Skin of body (tissue), 3 donors: ENCODE measurements at places on chromosomes 12 and 14. TPM values are rescaled to one million over a fixed set of nuclear protein-coding genes. Genes with fewer than 3 reads are reported as not detected.

- no peak for DNase-seq
Observed at GRCh38 chr12:53866727-53867126, 71.9 kb upstream of the HOXC13 start.

GRCh38 chr14:24426150-24426911 is 3.1 kb downstream of the CBLN3 start:
- DNase-seq = no peak

- no peak for DNase-seq
Observed at GRCh38 chr14:101506926-101507835, 54.1 kb upstream of the DIO3 start.

DNA sequence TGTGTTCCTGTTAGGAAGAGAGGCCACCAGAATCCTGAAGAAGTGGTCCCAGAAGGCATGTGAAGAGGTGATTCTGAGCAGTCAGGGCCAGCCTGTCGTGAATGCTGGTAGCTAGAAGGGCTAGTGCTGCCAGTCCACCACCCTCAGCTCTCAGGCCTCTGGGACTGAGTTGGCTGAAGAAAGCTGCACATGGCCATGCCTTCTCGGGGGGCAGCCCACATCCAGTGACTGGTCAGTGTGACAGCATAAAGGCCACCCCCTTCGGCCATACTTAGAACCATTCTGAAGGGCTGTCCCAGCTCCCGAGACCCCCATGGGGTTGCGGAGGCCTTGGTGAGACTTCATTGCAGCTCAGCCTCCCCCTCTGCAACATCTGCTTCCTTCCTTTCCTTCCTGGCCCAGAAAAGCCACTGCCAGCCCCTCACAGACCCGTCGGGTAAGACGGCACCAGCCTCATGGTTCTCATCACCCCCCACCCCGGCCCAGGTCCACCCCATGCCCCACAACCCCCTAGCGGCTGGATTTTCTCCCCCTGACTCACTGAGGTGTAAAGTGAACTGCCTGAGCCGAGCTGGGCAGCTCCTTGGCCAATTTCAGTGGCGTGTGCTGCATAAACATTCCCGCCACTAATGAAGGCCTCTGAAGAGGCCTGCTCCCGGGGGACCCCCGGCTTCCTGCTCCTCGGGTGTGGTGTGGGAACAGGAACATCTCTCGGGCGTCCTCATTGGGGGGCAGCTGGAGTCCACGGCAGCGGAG is 49.5 kb upstream of the DIO3 start:
- no peak for DNase-seq

DNA sequence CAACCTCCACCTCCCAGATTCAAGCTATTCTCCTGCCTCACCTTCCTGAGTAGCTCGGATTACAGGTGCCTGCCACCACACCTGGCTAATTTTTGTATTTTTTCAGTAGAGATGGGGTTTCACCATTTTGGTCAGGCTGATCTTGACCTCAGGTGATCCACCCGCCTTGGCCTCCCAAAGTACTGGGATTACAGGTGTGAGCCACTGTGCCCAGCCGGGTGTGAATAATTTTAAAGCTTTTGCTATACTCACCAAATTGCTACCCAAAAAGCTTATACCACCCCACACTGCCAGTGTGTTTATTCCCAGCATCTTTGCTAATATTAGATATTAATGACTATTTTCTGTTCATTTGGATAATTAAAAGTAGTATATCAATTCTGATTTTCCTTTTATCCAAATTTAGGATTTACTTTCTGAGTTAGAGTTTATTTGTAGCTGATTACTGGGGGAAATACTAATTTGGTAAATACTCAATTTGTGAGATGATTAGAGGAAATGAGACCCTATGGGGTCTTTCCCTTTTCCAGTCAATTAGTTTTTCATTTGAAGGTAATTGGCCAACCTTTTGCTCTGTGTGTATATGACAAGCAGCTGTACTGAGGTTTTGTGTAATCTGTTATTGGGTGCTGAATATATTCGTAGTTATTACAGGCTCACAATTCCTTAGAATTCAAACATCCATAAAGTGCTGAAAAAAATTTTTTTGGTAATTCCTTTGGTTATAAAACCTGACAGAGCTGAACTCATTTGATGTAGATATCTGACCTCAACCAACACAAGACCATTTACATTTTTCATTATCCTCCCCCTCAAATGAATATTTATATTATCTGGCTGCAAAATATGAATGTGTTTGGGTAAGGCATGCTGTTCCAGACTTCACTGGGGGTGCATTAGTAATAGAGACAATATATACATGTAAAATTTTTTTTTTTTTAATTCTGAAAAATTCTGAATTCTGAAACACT is 73.6 kb downstream of the ANO6 start:
- no peak for DNase-seq

- DNase-seq = no peak
Observed at GRCh38 chr12:45049912-45050750, 768 bp downstream of the DBX2 start.

DNA sequence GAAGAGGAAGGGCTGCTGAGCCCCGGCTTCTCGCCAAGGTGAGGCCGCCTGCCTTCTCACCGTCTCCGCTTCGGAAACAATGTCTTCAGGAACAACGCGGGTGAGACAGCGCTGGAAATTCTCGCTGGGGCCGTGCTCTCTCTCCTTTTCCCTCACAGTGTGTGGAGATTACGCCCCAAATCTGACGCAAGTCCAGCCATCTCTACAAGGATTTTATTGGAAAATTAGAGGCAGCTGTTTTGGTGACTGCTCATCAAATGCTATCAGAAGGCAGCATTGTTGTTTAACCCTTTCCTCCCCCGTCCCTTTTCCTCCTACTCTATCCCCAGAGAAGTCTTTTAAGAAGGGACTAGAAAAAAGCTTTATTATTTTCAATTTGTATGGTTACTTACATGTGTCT is 53.5 kb downstream of the PIWIL1 start:
- DNase-seq = no peak

DNA sequence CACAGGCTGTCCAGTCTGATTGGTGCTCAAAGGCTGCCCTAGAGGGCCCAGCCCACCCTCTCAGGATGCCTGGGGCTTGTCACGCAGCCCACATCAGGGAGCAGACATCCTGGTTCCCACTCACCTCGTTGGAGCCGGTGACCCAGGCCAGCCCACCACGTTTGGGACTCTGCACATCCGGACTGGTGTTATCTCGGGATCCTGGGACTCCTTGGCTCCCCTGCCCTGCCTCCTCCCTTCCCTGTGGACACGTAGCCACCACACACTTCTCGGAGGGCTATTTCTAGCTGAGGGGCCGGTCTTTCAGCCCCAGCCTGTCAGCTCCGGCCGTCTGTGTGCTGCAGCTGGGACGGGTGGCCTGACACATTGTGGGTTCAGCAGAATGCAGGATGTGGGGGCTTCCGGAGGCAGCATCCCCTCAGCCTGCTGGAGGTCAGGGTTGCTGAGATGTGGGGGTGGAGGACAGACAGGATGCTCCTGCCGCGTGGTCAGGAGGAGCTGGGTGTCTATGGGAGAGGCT is 12.8 kb upstream of the FGF23 start:
- no peak for DNase-seq

GRCh38 chr12:71415336-71416231 is 24.0 kb upstream of the LGR5 start:
- no peak for DNase-seq

DNA sequence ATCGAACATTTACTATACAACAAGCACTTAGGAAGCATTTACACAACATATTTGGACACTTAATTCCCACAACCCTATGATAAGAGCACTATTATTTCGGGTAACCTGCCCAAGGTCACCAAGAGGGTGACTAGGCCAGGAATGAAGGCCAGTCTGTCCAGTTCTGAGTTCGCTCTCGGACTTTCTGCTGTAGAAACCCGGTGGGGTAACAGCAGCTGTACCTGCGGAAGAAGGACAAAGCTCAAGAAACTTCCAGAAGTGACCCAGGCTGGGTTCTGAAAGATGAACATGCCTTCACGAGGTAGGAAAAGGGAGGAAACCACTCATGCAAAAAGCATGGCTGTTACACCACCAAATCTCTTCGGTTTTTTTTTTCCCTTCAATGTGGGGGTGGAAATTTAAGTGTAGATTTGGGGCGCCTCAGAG is 10.8 kb downstream of the PLA2G1B start:
- DNase-seq = no peak

GRCh38 chr14:51894250-51894649 is 33.8 kb downstream of the GNG2 start:
- no peak for DNase-seq

DNA sequence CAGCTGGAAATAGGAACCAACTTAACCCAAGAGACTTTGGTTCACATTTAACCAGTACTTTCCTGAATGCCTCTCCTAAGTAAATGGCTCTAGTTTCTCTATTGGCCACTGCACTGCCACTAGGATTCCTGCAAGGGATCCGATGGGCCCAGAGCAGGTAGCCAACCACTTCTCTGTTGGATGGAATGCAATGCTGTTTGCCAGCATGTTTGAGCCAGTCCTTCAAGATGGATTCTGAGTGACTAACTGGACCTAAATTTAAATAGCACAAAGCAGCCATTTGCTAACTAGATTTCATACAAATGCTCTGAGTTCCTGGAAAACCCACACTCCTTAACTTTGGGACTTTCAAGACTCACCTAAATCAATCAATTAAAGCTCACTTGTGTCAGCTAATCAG is 9.5 kb upstream of the CLEC2D start:
- no peak for DNase-seq

DNA sequence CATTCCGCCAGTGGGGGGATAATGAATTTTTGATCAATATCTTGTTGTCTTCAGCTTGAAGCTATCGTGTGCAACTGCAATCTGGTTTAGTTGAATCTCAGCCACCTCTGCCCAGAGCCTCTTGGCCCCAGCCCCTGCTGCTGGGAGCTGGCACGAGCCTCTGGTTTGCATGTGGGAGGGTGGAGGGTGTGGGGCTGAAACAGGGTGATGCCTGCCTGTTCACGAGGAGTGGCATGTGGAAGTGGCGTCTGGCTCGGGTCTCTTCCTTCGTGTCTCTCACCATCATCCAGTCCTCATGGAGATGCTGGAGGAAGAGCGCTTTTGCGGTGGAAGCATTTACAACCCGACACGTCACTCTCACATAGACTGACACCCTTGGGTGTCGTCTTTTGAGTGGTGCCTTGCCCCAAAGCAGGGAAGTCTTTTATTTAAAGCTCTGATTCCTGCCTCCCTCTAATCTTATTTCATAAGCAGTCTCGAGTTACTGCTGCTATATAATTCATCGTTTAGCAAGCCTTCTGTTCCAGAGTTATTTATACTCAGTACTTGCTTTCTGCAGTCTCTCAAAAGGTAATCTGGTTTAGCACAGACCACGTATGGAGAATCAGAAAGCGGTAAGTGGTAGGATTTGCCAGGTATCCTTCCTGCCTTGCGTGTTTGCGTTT is 64.5 kb downstream of the AACS start:
- no peak for DNase-seq

- DNase-seq = no peak
Observed at GRCh38 chr12:15679151-15679550, 110.0 kb downstream of the EPS8 start.

DNA sequence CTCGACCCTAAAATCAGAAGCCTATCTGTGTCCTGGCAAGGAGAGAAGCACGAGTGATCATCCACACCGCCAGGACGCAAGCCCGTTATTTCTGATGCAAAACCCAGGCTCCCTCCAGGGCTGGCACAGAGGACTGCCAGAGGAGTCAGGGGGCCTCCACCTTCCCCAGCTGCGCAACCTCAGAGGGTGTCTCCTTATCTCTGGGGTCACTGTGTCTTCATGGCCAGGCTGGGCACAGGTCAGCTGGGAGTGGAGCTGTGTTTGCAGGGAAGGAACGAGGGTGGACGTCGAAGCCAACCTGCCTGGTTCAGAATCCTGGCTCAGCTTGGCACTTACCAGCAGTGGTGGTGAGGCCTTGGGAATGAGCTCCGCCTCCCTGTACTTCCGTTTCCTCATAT is 12.0 kb upstream of the SERPINA3 start:
- no peak for DNase-seq

GRCh38 chr12:57612711-57613426 is 1.6 kb downstream of the ARHGEF25 start:
- DNase-seq = no peak

DNA sequence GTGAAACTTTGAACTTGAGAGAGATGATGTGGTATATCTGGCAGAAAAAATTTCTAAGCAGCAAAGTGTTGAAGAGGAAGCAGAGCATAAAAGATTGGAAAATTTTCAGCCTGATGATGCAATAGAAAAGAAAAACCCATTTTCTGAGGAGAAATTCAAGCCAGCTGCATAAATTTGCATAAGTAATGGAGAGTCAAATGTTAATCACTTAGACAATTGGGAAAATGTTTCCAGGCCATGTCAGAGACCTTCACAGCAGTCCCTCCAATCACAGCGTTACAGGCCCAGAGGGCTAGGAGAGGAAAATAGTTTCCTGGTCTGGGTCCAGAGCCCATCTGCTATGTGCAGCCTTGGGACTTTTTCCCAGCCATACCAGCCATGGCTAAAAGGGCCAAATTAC is 469.0 kb upstream of the FOXG1 start:
- DNase-seq = no peak

DNA sequence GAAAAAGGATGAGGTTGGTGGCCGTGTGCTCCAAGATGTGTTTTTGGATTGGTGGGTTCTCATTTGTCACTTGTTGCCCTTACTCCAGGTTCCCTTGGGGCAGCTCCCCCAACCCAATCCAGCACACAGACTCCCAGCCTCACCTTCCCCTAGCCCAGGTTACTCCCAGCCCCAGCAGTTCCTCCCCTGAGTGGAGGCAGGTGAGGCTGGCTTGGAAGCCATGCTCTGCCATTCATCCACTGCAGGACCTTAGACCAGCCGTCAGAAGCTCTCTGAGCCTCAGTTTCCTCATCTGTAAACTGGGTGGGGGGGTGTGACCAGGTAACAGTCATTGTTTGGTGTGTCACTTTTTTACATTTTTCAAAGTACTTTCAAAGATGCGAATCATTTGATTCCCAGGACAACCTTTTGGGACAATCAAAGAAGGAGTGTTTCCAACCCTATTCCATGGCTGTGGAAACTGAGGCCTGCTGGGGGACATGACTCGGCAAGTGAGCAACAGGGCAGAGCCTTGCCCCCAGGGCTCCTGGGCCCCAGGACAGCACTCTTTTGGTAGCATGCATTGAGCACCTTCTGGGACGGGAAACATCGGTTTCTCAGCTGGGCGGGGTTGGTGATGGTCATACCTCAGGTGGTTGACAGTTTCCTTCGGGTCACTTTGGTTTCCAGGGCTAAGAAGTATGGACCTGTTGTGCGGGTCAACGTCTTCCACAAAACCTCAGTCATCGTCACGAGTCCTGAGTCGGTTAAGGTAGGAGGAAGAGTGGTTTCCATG is 7.2 kb downstream of the CYP46A1 start:
- no peak for DNase-seq

DNA sequence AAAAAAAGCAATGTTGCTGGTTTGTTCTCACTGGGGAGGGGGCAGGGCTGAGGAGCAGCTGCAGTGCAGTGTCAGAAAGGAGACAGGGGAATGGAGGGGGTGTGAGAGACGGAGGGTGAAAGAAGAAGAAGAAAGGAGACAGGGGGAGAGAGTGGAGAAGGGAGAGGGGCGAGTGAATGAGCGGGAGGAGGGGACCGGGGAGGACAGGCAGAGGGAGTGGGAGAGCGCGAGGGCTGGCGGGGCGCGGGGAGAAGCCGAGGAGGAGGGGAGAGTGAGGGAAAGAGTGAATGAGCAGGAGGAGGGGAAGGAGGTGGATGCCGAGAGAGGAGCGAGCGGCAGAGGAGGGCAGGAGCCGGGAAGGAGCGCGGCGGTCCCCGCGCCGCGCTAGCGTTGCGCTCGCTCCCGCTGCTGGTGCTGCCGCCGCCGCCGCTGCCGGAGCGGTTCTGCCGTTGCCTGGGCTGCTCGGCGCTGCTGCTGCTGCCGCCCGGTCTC is at the start of gene NOVA1:
Gene NOVA1, minus strand, starts transcription at position 445 of the 492 bp plus-strand sequence. CDS start 597 bp downstream, outside the sequence.
- DNase-seq = peak; percentile 80

Gene DENR
- 37.8 TPM for total RNA-seq

Gene NGB
- not detected for total RNA-seq

Gene PHETA1
- total RNA-seq = 2.9 TPM

Gene CCDC63
- not detected for total RNA-seq

Gene GUCY2C
- total RNA-seq = 0.10 TPM

Gene RBP5
- 1.4 TPM for total RNA-seq

Gene C12orf60
- 1.4 TPM for total RNA-seq

Gene PLEK2
- 14.0 TPM for total RNA-seq
